ENCODE measurements at places on chromosomes 7 and 10.

DNA sequence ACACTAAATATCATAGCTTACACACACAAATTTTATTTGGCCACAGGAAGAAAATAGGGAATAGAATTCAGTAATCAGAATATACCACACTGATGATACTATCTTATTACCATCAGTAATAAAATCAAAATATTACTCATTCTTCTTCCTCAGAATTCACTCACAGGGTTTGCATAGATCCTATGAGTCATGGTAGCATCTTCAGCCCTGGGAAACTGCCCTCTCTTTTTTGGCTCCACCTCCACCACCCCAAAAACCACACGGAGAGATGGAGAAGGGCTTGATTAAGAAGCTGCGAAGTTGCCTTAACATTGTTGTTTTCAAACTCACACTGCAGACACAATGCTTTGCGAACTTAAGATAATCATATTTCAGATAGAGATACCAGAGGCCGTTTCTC, 154.1 kb upstream of the AHR start:
- no peak for DNase-seq

- DNase-seq, result no peak
Observed at GRCh38 chr10:126770809-126771208, 100.3 kb upstream of the C10orf90 start.

GRCh38 chr7:12074889-12075288, 136.2 kb upstream of the TMEM106B start:
- no peak for DNase-seq

- DNase-seq, result no peak
Observed at GRCh38 chr7:27685209-27685608, 22.5 kb upstream of the HIBADH start.

- no peak for DNase-seq
Observed at GRCh38 chr10:132310701-132311337, 3.1 kb upstream of the STK32C start.

GRCh38 chr7:2701832-2702593, 14.0 kb downstream of the AMZ1 start:
- no peak for DNase-seq

- no peak for DNase-seq
Observed at GRCh38 chr7:158827411-158828132, 1.7 kb downstream of the ESYT2 start.

GRCh38 chr7:27100694-27101170, 1.8 kb downstream of the HOXA2 start:
- peak; percentile 58 for DNase-seq

DNA sequence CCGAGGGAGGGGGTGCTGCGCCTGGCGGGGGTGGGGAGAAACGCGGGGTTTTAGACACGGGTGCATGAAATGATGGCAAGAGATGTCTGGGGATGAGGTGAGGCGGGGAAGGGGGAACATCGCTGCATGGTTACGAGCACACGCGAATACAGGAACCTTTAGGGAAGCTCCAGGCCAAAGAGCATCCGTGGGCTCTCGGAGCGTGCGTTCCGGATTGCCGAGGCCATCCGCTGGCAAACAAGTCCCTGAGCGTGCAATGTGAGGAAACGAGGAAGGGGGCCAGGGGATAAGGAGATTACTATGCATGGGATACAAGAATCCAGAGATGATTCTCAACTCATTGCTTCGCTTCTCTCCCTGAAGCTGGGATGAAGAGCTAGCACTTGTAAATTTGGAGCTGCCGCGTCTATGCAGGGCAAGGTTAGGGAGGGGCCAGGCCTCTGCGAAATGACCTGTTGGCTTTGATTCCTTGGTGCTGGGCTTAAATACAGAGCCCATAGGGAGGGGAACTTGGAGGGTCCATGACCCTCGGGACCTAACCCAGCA, 520 bp upstream of the WNT2 start:
- DNase-seq, result peak; percentile 50

GRCh38 chr7:129626896-129627295, 15.4 kb downstream of the NRF1 start:
- no peak for DNase-seq

DNA sequence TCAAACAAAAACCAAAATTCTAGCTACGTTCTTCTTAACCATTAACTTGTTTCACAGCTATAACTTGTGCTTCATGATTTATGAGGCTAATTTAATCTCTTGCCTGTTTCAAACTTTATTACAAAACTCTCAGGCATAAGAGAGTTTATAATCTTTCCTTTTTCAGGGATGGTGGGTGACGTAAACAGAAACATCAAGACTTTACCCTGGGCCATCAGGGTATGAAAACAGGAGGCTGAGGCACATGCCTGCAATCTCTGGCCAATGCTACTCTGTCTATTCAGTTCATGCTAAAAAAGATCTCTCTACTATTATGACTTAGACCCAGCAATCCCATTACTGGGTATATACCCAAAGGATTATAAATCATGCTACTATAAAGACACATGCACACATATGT, 55.9 kb upstream of the VWC2 start:
- no peak for DNase-seq

DNA sequence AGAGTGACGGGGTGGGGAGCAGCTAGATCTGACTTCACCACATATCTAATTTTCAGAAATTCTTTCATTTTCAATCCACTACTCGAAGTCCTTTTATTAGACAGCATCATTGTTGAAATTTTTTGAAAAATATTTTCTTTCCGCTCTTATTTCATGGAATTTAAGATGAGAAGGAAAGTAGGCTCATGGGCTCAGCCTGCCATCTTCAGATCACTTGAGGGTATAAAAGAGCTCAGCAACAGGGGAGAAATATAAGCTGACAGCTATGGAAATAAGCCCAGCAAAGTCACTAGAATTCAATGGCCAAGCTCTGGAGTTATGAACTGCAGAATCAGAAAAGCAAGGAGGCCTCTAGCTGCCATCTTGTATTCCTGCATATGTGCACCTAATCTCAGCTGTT, 389.1 kb downstream of the XPNPEP1 start:
- peak; percentile 68 for DNase-seq

DNA sequence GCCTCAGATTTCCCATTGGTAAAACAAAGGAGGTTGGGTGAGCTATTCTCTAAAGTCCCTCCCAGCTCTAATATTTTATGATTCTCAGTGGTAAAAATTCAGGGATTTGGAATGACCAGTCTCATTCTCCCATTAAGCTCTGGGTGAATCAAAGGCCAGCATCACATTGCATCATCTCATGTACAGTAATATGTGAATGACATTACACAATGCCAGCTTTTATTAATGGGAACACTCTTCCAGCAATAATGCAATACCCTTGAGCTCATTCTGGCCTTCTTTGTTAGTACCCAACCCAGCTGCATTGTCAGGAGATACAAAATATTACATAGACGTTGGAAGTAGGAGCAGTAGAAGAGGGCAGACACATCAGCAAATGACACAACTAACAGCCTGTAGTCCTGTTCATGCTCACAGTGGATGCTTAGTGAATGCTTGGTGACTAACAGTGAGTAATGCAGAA, 100.0 kb upstream of the EGR2 start:
- DNase-seq, result no peak

- no peak for DNase-seq
Observed at GRCh38 chr7:36538126-36538525, 148.5 kb downstream of the ANLN start.

DNA sequence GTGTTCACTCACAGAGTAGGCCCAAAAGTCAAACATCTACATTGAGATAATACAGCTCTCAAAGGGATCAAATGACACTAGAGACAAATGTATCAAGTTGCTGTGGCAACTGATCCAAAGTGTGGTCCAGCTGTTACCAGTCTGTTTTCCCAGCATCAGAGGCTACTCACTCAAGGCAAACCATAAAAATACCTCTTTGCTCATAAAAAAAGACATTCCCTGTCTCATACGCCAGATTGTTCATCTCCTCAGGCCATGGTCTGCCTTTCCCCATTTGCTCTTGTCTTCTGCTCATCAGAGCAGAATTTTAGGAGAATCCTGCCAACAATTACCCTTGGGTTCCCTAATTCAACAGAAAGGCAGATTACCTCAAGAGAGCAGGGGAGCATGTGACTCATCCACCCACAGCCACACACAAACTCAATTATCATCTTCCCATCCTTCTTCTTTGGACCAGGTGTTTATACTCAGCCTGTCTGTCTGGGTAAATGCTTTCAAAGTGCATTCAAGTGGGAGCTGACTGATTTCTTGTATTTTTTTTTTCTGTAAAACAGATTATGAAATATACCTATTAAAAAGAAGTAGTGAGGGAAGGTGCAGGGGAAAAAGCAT, 226.5 kb upstream of the HPS1 start:
- no peak for DNase-seq

DNA sequence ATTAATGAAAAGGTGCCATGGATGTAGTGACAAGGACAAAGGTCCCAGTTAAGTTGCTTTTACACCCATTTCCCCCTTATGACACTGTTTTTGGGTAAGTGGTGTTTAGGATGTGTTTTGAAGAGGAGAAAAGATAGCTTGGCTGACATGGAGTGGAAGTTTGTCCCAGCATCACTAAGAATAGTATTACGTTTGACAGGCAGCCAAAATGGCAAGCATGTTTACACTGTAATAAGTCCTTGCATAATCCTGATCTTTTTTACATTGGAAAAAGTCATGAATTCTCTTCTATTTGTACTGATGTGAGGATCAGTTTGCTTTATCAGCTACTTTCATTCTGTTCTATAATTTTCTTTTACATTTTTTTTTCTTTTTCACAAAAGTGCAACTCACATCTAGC, 137.8 kb downstream of the CHRM2 start:
- DNase-seq, result no peak

DNA sequence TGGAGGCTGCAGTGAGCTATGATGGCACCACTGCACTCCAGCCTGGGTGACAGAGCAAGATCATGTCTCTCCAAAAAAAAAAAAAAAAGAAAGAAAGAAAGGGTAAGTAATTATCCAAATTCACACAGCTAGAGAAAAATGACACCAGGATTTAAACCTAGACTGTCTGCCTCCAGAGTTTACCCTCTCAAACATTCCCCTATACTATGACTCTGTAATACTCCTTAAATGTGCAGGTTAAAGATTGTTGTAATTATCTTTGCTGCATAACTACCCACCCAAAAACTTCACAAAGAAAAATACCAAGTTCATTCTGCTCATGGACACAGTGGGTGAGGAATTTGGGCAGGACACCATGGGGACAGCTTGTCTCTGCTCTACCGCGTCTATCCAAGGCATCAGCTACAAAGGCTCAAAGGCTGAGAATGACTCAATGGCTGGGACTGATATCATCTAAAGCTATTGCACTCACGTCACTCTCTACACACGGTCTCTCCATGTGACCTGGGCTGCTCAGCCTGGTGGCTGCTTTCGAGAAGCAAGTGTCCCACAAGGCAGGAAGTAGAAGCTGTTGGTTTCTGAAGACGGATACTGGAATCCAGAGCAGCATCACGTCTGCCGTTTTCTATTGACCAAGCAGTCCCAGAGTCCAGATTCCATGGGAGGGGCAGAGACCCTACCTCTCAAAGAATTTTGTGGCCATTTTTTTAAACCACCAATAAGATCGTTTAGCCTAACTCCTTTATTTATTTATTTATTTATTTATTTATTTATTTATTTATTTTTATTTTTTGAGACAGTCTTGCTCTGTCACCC, 185.7 kb upstream of the AUTS2 start:
- no peak for DNase-seq

GRCh38 chr7:155985518-155986250, 173.4 kb upstream of the SHH start:
- DNase-seq, result no peak

DNA sequence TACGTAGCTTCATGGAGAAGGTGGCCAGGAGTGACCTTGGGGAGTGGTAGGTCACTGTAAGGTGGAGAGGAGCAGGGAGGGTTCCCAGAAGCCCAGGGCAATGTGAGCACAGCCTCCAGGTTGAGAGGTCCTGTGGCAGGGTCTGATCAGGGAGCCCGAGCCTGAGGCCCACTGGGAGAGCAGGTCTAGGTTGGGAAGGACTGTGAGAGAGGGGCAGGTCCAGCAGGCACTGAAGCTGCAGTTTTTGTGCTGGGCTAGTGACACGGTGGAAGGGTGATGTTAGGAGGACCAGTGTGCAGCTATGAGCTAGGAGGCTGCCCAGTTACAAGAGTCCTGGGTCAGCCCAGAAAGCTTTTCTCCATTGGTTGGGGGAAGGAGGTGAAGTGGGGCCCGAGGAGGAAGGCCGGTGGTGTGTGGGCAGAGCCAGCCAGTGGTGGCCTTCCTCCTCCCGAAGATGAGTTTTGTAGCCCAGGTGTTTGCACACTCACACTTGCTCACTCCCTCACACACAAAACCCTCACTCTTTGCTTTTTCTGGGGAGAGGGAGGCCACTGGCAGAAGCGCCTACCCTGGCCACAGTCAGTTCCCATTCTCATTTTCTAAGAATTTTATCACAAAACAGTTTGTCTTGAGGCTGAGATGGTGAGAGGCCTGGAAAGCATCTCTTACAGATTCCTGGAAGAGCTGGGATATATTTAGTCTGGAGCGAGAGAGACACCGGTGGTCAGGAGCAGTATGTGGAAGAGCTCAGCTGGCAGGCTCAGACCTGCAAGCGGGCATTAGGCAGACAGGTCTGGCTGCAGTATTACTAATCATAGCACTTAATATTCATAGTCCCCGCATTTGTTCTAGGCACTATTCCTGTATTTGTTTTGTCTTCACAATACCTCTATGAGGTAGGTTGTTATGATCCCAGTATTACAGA, 57.1 kb downstream of the ZNF467 start:
- DNase-seq, result no peak

- DNase-seq, result no peak
Observed at GRCh38 chr10:83225781-83226180, 913.5 kb upstream of the GHITM start.

GRCh38 chr10:70549351-70549961, 53.1 kb downstream of the PRF1 start:
- DNase-seq, result no peak

DNA sequence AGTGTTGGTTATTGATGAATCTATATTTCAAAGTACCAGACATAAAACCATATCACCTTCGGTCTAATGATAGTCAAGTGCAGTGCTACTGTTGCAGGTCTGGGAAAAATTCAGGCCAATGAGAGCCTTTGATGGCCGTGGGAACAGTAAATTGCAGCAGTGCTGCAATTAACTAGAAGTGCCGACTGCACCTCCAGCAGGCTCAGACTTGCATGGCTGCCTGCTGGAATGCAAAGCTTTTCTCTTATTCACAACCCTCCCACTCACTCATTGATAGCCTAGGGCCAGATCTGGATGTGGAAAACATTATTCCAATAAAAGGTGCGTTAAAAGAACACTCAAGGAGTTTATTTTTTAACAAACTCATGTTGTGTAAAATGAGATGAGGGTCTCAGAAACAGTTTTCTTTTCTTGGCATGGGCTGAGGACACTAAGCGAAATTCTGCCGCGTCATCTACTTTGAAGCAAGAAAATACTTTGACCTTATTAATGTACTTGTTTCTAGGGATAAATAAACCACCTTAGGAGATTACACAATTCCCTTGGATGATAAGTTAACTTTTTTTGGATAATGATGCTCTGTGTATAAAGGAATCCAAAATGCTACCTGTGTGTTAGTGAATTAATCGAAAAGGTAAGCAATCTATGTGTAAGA, 17.1 kb downstream of the PLXDC2 start:
- no peak for DNase-seq

GRCh38 chr10:58465629-58466028, 47.0 kb upstream of the BICC1 start:
- DNase-seq, result no peak

Measured in brain (organoid and tissue), 16 donors.